ENCODE measurements at places on chromosomes 5 and 9. TPM values are rescaled to one million over a fixed set of nuclear protein-coding genes. Genes with fewer than 3 reads are reported as not detected.

Gene KIF20A
- 8.7 TPM for total RNA-seq

Gene THBS4
- 41.1 TPM for total RNA-seq

Gene FOXD4L6
- total RNA-seq, result not detected

Gene ARHGEF28
- total RNA-seq, result 0.47 TPM

Gene FOXD4L4
- total RNA-seq, result 0.20 TPM

Gene GGTA1
- not detected for total RNA-seq

Gene FBP2
- not detected for total RNA-seq

Gene KCTD16
- 16.9 TPM for total RNA-seq

Gene MGAT1
- 45.6 TPM for total RNA-seq

Gene NR5A1
- total RNA-seq, result not detected

DNA sequence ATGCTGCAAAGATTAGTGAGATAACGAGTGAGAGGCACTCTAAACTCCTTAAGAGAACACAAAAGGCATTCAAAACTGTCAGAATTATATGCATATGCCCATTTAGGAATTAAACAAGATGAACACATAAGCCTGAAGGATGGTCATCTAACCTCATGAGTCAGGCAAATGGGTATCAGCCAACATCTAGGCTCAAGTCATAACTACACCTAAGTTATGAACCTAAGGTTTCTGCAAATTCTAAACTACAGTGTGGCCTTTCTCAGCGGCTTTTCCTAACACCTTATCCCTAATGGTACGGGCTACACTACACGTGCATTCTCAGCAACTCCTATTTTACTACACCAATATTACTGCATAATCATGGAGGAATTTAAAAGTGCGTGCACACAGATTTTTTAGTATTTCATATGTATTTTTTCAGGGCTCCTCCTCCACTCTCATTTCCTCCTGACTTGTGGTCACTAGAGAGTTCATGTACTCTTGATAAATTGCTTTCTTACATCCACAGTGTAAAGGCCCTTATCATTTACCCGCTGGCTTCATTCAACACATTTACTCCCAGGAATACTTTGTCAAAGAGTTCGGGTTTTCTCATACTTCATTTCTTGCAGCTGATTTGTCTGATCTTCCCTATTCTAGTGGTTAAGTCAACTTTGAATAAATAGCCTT lies 316.5 kb downstream of the BNC2 start:
- H3K27me3 ChIP-seq, result no peaks in the 10 kb centered on the region
- H3K27ac ChIP-seq, result no peak overlapping the region
- no peaks in the 10 kb centered on the region for H3K36me3 ChIP-seq

GRCh38 chr9:92325991-92326500 lies 293 bp downstream of the CENPP start:
- H3K4me3 ChIP-seq, result peak overlapping the region; percentile 100
- H3K4me1 ChIP-seq, result peaks cover 5% of the 10 kb centered on the region
- H3K27ac ChIP-seq, result peak overlapping the region; percentile 99
- H3K36me3 ChIP-seq, result no peaks in the 10 kb centered on the region

- no peak for DNase-seq
- no peak overlapping the region for H3K4me3 ChIP-seq
- H3K4me1 ChIP-seq, result no peaks in the 10 kb centered on the region
- peaks cover 9% of the 10 kb centered on the region for H3K36me3 ChIP-seq
Measured at GRCh38 chr5:158423623-158424200, 564.8 kb upstream of the CLINT1 start.

GRCh38 chr5:34655354-34655991 lies 655 bp upstream of the RAI14 start:
- peak; percentile 27 for DNase-seq
- H3K4me1 ChIP-seq, result peaks cover 10% of the 10 kb centered on the region
- peaks cover 16% of the 10 kb centered on the region for H3K27me3 ChIP-seq
- H3K4me3 ChIP-seq, result peak overlapping the region; percentile 86

DNA sequence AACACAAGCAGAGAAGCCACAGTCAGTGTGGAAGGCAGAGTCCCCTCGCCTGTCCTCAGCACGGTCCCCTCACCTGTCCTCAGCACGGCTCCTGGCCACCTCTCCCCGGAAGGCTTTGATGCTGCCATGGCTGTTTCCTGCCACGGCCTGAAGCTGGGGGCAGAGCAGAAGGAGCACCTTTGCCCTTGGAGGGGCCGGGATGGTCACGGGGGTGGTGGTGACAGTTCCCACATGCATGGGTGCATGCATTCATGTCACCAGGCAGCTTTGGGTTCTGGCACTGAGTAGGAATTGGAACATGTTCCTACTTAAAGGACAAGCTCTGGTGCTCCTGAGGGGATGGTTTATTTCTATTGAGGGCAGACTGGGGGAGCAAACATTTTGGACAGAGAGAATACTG lies 57.8 kb upstream of the PHYKPL start:
- no peak overlapping the region for H3K27ac ChIP-seq
- H3K4me3 ChIP-seq, result no peak overlapping the region
- peaks cover 17% of the 10 kb centered on the region for H3K4me1 ChIP-seq
- no peaks in the 10 kb centered on the region for H3K36me3 ChIP-seq
- DNase-seq, result no peak

- no peak for DNase-seq
- no peaks in the 10 kb centered on the region for H3K36me3 ChIP-seq
- H3K27ac ChIP-seq, result no peak overlapping the region
- no peaks in the 10 kb centered on the region for H3K4me1 ChIP-seq
- H3K4me3 ChIP-seq, result no peak overlapping the region
- H3K27me3 ChIP-seq, result no peaks in the 10 kb centered on the region
Measured at GRCh38 chr5:18984559-18985080, 1003.4 kb downstream of the CDH18 start.

DNA sequence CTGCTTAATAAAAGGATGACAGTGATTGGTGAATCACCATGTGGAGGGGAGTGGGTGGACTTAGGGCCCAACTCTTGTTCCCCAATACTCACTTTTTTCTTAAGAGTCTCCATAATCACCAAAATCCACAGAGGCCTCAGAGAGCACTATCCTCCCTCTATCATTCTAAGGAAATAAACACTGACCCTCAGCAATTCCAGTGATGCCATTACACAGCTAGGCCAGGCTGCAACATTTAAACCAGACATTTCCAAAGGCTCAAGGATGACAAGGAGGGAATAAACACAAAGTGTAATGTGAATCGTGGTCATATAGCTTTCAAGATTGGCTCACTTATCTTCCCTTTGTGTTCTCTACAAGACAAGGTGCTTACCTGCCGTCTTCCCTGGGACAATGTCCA lies 2.4 kb upstream of the ARSI start:
- H3K4me1 ChIP-seq, result peaks cover 34% of the 10 kb centered on the region
- no peak overlapping the region for H3K4me3 ChIP-seq
- DNase-seq, result no peak
- no peak overlapping the region for H3K27ac ChIP-seq
- H3K36me3 ChIP-seq, result no peaks in the 10 kb centered on the region
- H3K27me3 ChIP-seq, result peaks cover under 1% of the 10 kb centered on the region

DNA sequence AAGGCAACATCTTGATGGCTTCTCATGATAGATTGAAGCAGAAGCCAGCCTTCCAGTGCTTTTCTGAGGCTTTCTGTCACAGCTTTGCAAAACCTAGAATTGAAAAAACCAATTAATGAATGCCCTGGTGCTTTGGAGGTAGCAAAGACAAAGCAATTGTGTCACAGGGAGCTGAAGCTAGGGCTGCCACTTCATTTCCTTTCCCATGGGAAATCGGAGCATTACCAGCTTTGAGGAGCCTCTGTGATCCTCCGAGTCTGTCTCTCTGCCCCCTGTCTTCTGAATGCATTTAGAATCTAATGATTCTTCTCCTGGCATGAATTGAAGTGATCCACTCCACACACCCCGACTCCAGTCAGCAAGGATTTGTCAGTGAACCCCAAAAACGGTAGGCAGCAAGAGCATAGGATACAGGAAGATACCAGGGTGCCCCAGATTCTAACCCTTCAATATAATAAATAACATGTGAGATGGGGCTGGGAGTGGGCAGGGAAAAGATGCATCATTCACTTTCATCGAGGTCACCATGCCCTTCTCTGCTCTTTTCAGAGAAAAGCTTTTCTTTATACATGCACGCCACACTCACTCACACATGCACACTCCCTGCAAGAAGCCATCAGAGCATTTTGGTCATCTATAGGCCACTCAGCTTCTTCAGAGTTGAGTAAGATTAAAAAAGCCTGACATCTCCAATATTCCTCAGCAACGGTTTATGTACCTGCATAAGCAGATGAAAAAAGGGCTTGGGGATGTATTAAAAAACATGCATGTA lies 247.7 kb upstream of the ZNF462 start:
- H3K4me3 ChIP-seq, result no peak overlapping the region
- H3K4me1 ChIP-seq, result peaks cover 2% of the 10 kb centered on the region
- H3K27me3 ChIP-seq, result no peaks in the 10 kb centered on the region
- H3K36me3 ChIP-seq, result no peaks in the 10 kb centered on the region

DNA sequence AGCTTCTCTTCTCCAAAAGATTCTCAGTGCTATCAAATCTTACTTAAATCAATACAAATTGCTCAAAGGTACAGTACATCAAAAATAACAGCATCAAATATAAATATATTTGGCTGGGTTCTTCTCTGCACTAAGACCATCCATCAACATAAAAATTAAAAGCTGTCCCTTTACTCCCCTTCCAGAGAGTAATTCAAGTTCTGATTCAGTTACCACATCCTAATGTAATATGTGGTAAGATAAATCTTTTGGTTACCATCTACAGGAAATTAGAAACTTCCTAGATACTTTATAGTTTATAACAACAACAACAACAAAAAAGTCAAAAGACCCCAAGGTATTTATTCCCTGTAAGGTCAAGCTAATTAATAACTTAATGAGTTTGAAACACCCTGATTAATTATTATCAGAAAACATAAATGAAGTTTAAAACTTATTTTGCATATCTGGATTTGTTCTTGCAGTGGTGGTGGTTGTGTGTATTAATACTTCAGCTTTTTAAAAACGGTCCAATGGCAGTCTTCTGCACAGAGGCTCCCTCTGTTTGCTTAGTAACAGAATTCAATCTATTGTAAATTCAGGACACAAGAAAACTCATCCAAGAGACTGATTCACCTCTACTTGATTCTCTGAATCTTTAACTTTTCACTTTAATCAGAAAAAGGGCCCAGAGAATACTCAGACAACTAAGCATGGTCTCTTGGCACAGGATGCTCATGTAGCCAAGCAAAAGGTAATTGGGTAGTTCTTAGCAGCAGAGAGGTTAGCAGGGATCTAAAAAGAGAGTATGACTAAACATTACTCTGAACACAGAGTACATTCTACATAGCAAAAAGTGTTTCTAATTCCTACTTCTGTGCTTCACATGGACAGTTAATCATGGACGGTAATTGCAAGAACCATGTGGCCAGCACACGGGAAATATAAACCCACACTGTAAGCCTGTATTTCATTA lies 20.1 kb downstream of the DIAPH1 start:
- peaks cover 2% of the 10 kb centered on the region for H3K27me3 ChIP-seq
- peaks cover 5% of the 10 kb centered on the region for H3K4me1 ChIP-seq

DNA sequence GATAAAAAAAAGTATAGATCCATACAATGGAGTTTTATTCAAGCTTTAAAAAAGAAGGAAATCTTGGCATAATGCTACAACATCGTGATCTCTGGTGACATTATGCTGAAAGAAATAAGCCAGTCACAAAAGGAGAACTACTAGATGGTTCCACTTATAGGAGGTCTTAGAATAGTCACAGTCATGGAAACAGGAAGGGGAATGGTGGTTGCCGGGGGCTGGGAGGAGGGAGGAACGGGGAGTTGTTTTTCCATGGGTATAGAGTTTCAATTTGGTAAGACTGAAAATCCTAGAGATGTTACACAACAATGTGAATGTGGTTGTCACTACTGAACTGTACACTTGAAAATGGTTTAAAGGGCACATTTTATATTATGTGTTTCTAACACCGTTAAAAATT lies 94.5 kb downstream of the CFAP90 start:
- no peak overlapping the region for H3K27ac ChIP-seq
- H3K4me1 ChIP-seq, result peaks cover 7% of the 10 kb centered on the region
- no peak for DNase-seq
- H3K4me3 ChIP-seq, result no peak overlapping the region
